ENCODE measurements at places on chromosomes 2 and 18.

- no peak for DNase-seq
Measured at GRCh38 chr2:126914811-126915500, 16.3 kb downstream of the TEX51 start.

- no peak for DNase-seq
Measured at GRCh38 chr2:240278661-240279060, 138.2 kb upstream of the OTOS start.

- no peak for DNase-seq
Measured at GRCh38 chr18:11529081-11529480, 80.3 kb upstream of the SLC35G4 start.

GRCh38 chr18:59874166-59874565 lies 25.6 kb upstream of the PMAIP1 start:
- DNase-seq, result peak; percentile 69

- DNase-seq, result peak; percentile 63
Measured at GRCh38 chr2:55618275-55619055, 1.0 kb upstream of the PPP4R3B start.

DNA sequence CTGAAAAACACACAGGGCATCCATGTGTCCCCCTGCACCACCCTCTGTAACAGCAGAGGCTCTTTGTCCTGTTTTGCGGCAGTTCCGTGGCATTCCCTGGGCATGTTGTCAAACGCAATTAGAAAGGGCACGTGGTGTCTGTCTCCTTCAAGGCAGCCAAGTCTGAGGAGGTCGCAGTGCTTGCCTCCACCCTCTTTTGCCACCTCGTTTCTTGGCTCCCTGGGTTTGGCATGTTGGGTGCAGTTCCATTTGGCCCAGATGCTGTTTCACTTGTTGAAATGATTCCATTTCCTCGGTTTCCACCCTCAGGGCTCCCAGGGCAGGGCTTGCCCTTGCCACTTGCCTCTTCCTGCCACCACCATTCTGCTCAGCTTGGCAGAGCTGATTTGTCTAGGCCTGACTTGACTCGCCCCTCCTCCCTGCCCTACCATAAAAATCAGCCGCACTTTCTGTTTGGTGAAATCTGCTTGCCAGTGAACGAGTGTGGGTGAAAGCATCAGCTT lies 12.4 kb downstream of the CCL20 start:
- DNase-seq, result no peak

Measured in suppressor macrophage treated with lipopolysaccharide for 4 hours (primary cell).